Mammary epithelial cell (primary cell): ENCODE measurements at places on chromosomes 16 and 17.

- no peak for DNase-seq
Measured at GRCh38 chr16:5028950-5029475, 4.7 kb downstream of the NAGPA start.

DNA sequence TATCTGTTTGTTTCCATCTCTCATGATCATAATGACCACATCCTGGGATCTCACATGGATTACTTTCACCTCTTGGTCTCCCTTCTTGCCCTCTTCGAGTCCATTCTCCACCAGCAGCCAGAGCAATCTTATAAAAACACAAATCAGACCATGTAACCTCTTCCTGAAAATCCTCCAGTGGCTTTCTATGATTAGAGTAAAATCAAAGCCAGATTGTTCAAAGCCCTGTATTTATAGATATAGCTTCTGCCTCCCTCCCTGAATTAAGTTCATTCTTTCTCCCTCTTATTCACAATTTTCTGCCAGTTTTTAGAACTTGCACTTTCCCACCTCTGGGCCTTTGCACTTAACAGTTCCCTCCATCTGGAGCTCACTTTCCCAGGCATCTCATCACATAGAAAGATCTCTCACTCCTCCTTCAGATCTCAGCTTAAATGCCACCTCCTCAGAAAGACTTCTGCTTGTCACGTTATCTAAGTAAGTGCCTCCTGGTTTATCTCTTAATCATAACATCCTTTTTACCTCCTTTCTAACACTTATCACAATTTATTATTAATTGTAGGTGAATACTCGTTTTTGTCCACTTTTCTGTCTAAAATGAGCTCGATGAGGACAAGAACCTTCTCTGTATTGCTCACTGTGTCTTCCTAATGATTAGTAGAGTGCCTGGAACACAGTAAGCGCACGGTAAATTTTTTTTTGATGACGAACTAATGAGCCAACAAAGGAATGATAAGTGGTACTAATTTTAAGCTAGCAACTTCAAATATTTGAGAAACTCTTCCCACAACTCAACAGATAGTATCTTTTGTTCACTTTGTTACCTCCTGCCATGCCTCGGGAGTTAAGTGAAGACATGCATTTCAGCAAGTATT lies 80.5 kb downstream of the CYB561 start:
- DNase-seq, result no peak

- DNase-seq, result peak; percentile 89
Measured at GRCh38 chr16:23771027-23771426, 16.2 kb downstream of the CHP2 start.

DNA sequence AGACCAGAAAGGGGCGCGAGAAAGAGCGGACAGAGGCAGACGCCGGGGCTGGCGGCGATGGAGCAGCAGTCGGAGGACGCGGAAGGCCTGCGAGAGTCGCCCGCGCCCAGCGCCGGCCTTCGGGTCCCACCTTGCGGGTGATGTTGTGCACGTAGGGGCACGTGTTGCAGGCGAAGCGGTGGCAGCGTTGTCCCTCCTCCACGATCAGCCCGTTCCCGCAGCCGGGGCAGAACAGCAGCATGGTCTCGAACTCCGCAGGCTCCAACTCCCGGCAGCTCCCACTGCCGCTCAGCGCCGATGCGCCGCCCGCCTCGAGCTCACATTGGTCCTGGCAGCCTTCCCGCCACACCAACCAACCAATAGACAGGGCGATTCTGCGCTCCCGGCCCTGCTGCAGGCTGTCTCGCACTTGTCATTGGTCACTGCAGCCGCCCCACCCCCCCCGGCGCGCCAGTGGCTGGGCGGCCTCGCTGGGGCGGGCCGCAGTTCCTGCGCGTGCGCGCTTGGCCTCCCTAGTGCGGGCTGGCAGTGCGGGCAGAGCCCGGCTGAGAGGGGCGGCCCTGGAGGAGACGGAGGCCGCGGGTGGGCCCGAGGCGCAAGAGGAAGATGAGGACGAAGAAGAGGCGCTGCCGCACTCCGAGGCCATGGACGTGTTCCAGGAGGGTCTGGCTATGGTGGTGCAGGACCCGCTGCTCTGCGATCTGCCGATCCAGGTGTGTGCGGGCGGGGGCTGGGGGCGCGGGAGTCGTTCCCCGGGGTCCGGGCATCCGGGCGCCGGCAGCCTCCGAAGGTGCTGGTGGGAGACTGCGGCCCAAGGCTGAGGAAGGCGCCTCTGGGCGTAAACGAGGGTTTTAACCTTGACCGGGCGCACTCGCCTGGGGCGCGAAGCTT lies at the start of the genes POLR3K and SNRNP25:
POLR3K (minus strand) TSS at position 263 of the 891 bp plus-strand sequence; CDS start at position 241, 22 bp downstream.
SNRNP25 (plus strand) TSS at position 483 of the 891 bp plus-strand sequence; CDS start at position 672, 189 bp downstream.
- peak; percentile 97 for DNase-seq

DNA sequence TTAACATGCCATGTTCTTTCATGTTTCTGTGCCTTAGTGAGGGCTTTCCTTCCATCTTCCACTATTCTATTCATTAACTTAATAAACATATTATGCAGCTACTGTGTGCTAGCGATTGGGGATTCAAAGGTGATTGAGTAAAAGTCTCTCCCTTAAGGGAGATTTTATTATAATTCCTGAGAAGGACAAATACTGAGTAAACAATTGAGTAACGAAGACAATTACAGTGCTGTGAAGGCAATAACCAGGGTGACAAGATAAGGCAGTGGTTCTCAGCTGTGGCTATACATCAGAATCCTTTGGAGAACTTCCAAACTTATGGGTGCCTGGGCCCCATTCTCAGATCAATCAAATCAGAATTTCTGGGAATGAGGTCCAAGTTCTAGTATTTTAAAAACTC lies 353.3 kb downstream of the CA10 start:
- DNase-seq, result no peak

GRCh38 chr16:996681-997080 lies 15.1 kb downstream of the SOX8 start:
- no peak for DNase-seq

- DNase-seq, result no peak
Measured at GRCh38 chr16:10922328-10923145, 19.7 kb downstream of the DEXI start.

GRCh38 chr17:65495122-65496055 lies 66.1 kb downstream of the AXIN2 start:
- no peak for DNase-seq

- DNase-seq, result peak; percentile 93
Measured at GRCh38 chr17:2239882-2240430, 63.6 kb downstream of the SMG6 start.

DNA sequence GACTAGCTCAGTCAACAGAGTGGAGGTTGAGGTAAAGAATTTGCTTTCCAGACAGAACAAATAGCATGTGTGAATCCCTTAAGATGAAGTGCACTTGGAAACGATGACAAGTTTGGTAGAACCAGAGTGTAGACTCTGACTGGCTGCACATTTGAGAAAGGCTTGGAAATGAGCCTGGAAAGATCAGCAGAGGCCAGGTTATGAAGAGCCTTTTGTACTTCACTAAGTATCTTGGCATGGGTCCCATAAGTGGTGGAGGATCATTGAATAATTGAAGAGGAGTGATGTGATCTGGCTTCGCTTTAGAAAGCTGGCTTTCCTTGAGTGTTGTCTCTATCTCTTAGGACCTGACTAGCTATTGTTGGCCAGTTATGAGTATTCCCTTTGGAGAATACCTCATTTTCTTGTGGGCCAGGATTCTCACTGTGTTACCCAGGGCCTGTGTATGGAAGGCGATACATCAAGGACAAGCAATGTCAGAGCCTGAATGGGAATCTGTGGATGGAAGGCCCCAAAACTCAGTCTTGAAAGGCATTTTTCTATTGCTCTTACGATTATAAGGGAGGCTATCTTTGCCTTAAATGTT lies 329.8 kb downstream of the UTP18 start:
- DNase-seq, result no peak

DNA sequence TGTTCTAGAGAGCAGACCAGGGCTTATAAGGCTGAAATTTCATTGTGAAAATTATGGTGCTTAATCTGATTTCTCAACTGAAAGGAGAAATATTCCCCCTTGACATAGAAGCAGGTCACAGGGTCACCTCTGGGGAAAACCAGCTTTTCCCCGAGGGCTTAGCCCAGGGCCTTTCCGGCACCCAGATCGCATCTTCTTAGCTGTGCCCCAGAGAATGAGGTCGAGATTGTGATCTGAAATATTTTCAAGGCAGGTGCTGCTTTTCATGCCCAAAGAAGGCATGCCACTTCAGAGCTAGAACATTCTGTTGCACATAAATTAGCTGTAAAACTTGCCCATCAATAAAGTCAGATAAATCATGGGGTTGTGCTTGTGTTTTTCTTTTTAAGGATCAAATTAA lies 25.4 kb upstream of the ARHGAP17 start:
- DNase-seq, result no peak

GRCh38 chr16:77863250-77863649 lies 74.9 kb downstream of the VAT1L start:
- no peak for DNase-seq

DNA sequence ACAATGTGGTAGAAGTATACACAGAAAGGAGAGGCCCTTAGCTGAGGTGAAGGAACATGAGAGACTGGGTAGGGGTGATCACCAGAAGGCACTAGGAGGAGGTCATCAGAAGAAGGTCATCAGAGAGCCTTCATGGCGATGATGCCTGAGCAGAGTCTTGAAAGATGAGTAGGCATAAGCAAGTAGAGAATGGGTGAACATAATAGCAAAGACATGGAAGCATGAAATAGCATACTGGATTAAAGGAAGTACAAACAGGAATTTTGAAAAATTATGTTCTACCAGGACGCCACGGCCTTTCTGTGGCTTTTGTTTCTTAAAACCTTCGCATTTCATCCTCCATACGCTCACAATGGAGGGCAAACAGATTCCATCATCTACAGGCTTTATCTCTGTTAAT lies 2.9 kb downstream of the IKZF3 start:
- no peak for DNase-seq

- DNase-seq, result peak; percentile 17
Measured at GRCh38 chr16:86625821-86626220, 47.5 kb downstream of the FOXL1 start.

- DNase-seq, result no peak
Measured at GRCh38 chr17:78905541-78905940, 2.5 kb upstream of the CEP295NL start.

GRCh38 chr16:65005696-65006095 lies 116.2 kb downstream of the CDH11 start:
- DNase-seq, result no peak

DNA sequence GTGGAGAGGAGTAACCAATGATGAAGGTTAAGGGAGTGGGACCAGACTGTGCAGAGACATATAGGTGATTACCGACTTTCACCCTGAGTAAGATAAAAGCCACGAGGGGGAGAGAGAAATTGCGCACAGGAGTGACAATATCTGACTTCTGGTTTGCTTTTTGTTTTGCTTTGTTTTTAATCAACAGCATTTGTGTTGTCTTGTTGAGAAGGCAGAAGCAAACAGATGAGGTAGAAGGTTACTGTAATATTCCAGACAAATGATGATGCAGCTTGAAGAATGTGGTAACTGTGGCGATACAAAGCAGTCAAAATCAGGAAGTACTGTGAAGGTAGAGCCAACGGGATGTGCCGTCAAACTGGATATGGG lies 7.5 kb downstream of the PELP1 start:
- no peak for DNase-seq

DNA sequence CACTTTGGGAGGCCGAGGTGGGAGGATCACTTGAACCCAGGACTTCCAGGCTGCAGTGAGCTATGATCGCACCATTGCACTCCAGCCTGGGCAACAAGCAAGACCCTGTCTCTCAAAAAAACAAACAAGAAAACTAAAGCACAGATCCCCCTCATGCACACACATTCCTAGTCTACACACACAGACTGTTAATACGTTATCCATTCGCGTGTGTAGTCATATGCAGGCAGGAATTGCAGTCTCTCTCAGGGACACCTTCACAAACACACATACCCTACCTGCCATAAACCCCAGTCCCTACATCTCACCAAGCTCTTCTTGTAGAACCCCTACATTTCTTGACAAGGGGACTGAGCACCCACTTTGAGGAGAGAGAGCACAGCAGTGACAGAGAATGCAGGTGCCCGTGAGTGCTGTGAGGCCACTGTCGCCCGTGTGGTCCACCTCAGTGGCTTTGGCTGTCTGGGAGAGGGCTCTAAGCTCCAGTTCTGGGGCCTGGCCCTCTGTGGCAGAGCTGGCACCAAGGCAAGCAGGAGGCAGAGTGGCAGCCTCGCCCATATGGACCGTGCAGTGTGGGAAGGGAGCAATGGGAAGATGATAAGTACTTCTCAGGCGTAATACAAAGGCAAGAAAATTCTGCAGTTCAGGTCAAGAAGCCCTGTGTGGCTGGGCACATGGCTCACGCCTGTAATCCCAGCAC lies 59.0 kb upstream of the RPH3AL start:
- no peak for DNase-seq

- no peak for DNase-seq
Measured at GRCh38 chr17:40321524-40321929, 12.5 kb downstream of the RARA start.

DNA sequence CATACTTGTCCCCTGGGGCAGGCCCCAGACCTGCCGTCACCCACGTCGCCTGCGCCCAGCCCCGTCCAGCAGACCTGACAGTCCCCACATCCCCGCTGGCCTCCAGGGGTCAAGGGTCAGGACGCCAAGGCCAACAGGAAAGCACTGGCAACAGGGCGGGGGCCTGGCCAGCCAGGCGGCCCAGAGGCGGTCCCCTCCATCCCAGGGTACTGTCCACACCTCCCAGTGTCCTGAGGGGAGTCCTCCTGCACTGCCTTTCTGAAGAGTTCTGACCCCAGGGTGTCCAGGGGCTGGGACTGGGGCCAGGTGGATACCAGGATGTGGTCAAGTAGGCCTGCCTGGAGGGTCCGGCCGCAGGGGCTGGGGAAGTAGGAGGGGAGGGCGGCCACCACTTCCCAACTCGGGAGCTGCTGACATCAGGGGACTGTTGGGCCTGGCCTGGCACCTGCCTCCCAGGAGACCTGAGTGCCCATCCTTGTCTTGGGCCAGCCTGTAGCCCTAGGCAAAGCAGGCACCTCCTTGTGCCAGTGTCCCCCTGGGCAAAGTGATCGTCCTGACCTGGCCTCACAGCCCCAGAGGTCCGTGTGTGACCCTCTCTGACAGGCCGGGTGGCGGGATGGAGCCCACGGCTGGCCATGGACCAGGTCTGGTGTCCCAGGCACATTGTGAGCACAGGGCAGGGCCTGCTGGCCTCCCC lies 6.7 kb upstream of the AXIN1 start:
- DNase-seq, result no peak

DNA sequence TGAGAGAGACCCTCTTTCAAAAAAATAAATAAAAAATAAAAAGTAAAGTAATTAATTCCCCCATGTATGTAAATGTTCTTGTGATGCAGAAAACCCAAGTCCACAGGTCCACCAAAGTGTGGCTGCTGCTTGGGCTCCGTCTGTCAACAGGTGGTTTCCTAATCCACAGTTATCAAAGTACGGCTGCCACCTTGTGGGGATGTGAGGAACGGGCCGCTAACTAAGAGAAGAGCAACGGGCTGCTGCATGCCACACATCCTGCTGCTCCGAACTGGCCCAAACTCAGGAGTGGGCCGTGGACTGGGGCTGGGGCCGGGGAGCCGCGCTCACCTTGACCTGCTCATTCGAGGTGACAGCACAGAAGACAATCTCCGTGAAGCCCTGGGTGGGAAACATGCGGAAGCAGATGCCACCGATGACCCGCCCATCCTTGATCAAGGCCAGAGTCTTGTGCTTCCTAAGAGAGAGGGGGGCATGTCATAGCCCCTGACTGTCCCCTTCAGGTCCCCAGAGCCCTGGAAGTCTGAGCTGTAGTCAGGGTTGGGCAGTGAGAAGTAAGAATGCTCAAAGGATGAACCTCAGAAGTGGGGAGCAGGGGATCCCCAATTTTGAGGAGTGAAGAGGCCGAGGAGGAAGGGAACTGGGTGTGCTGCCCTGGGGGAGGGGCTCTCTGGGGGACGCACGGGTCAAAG lies 4.3 kb downstream of the KAT2A start:
- peak; percentile 67 for DNase-seq
